ENCODE measurements at places on chromosomes 4 and X.

GRCh38 chr4:121519236-121519838 is 138.5 kb upstream of the QRFPR start:
- no peak for DNase-seq

- DNase-seq = no peak
Measured at GRCh38 chr4:154457471-154457870, 34.1 kb downstream of the DCHS2 start.

- DNase-seq = no peak
Measured at GRCh38 chr4:4792466-4792865, 67.0 kb upstream of the MSX1 start.

- no peak for DNase-seq
Measured at GRCh38 chrX:74514384-74514783, 93.1 kb downstream of the SLC16A2 start.

- DNase-seq = no peak
Measured at GRCh38 chr4:173014113-173014558, 154.5 kb upstream of the GALNT7 start.

DNA sequence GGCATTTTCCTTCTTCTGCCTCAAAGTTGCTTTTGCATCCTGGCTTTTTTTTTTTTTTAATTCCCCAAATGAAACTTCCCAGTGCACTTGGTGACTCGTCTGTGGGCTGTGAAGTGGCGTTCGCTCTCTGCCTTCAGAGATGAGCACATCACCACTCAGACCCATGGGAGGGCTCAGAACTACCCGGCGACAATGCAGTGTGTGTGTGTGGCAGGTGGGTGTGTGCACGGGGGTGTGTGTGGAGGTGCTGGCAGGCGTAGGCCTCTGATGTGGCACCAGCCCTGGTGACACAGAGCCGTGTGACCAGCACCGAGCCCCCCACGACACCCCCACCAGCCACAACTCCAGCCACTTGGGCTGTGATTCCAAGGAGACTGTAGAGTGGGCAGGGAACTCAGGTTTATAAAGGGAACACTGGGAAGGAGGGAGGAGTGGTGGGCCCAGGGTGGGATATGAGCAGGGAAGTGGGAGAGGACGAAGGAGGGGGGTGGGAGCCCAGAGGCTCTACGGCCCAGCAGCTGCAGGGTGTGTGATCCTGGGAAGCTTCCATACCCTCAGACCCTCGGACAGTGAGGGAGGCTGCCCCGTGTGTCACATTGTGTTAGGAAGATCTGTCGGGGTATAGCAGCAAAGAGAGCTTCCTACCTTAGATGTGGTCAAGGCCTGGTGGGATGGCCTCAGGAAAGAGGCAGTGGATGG is 6.0 kb upstream of the WFS1 start:
- DNase-seq = no peak

- DNase-seq = no peak
Measured at GRCh38 chr4:110900213-110900769, 277.4 kb upstream of the PITX2 start.

DNA sequence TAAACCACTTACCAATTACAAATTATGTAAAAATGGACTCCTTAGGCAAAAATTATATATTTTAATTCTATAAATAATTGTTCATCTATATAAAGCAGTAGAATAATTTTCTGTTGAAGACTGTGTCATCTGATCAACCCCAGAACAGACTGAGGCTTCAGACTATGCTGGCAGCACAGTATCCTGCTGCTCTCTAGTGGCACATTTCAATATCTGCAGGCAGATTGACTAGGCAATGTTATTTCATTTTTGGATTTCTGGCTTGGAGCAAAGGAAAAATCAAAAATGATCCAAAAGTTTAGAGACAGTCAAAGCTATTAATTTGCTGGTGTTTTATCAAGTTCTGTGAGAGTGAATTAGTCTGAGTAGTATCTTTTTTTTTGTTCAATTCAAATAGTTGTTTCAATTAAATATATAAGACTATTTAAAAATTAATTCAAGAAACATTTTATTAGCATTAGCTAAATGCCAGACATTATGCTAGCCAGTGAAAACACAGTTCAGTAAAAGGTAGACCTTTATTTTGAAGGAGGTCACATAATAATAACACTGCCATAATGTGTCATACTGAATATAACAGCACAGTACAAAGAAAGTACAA is 21.3 kb upstream of the SULT1E1 start:
- no peak for DNase-seq

- DNase-seq = no peak
Measured at GRCh38 chr4:93791570-93792195, 36.9 kb upstream of the ATOH1 start.

DNA sequence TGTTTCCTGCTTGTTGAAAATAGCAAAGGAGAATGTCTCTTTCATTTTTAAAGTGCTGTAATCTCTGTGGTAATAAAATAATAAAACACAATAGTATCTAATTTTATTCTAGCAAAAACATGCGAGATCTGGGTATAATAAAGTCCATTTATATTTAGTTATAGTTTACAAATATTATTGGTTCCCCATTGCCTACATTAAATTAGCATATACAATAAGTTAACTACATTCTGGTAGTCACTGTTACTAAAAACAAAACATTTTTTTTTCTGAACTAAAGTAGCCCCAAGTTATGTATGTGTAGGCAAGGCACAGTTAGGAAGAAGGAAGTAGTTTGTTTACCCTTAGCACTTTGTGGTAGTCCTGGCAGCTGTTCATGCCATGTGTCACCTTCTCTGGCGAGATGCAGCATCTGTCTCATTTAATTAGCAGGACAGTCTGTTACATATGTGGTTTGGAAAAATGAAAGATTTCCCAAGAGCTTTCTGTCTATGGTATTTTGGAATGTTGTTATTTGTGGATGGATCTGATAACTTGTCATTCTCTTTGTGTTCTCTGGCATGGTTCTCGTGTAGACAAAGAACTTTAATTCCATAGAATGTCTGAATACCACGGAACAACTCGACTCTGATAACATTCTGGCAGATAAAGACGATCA is 231.3 kb upstream of the PITX2 start:
- no peak for DNase-seq

GRCh38 chr4:56859841-56860240 is 38.3 kb upstream of the SPINK2 start:
- no peak for DNase-seq

DNA sequence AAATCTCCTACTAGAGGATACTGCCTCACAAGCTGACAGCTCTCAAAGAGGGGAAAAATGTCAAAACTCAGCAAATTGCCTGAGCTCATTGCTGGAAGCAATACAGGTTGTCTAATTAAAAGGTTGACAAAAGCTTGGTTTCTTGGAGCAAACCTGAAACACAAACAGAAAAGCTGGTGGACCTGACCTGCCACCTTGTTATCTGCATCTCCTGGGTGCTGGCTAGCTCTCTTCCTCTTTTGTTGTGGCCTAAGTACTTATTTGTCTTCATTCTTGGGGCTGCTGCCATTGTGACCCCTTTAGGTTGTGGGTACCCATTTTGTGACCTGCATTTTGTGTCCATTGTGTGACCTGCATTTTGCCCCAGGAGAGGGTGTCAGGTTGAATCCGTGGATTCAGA is 184.5 kb downstream of the KIT start:
- DNase-seq = no peak

DNA sequence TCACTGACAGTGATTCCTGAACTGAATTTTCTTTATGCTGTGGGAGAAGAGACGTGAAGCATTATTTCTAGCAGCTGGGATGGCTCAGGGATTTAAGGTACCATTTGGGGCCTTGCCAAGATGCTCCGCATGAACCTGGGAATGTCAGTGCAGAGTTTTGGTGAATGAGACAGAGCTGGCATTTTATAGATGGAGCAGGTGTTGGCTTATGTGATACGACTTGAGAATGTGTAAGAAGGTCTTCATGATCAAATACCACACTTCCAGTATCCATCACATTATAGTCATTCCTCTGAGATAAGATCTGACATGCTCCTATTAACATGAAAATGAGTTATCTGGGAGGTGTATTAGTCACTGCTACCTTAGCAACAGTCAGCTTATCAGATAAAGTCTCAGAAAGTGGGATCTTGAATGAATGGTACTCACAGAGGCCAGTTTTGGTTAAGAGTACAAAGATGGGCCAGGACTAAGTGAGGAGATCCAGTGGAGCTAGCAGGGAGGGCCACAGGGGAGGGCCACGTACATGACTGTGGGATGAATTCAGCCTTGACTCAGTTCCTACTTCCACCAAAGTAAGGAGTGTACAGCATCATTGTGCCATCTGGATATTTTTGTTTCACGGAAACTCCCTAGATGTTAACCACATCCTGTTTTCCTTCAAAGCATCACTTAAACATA is 116.7 kb downstream of the SPCS3 start:
- DNase-seq = no peak

DNA sequence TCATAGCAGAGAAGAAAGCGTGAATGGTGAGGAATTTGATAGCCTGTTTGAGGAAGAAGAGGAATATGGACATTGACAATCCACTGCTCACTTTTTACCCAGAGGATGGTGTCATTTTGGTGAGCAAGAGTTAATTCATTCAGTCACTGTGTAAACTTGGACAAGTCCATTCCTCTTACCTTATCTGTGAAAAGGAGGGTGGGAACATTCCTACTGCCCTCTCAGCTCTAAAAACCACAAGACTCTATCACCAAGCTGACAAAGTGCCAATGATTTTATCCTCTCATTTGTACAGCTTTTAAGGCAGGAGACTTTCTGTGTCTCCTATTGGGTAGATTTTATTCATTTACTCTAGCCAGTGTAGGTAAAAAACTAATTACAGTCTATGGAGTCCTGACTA is 103.8 kb downstream of the LUZP4 start:
- no peak for DNase-seq

DNA sequence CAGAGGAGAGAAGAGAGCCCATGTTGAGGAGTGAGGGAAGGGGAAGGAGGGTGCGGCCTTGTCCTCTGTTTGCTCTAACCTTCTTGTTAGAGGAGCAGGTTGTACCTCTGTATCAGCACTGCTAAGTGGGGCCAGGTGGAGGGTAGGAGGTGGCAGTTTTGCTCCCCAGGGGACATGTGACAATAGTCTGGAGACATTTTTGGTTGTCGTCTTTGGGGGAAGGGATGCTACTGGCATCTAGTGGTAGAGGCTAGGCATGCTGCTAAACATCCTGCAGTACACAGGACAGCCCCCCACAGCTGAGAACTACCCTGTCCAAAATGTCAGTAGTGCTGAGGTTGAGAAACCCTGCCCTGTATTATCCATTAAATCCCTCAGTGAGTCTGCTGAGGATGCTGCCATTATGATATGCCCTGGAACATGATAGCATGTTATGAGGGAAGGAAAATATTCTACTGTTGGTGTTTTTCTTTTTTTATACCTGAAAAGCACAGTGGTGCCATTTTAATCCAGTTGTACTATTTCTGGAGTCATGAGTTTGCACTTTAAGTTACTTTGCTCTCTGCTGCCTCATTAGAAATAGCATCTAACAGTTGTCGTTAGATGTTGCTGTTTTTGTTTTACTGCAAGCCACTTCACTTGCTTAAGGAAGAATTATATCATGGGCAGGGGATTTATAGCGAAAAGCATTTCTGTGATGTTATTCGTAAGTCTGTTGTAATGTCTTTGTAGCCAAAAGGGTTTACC is 90.6 kb downstream of the LRP2BP start:
- DNase-seq = no peak

- no peak for DNase-seq
Measured at GRCh38 chrX:2710041-2710840, 19.1 kb downstream of the CD99 start.

DNA sequence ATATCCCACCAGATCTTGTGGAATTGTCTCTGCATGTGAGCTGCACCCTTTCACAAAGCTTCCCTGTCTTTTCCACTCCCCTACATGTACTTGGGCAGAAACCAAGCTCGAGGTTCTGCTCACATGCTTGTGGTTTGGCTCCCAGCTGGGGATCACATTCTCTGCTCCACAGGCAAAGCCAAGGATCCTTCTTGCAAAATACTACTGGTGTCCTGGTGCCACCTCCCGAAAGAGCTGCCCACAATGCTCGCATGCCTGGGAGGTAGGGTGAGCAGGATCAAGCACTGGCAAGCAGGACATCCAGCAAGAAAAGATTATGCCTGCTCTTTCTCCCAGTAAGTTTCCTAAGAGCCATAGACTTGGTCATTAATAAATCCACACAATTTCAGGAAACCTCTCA is 45.1 kb upstream of the PPARGC1A start:
- DNase-seq = no peak

GRCh38 chr4:47692691-47693090 is 145.2 kb downstream of the CORIN start:
- no peak for DNase-seq

- DNase-seq = no peak
Measured at GRCh38 chr4:82744284-82744968, 54.2 kb downstream of the SCD5 start.

- DNase-seq = no peak
Measured at GRCh38 chrX:150224676-150225075, 138.4 kb upstream of the MAMLD1 start.

- DNase-seq = no peak
Measured at GRCh38 chrX:48030237-48030636, 23.4 kb downstream of the SPACA5 start.

GRCh38 chr4:10640561-10641201 is 43.9 kb downstream of the CLNK start:
- no peak for DNase-seq

DNA sequence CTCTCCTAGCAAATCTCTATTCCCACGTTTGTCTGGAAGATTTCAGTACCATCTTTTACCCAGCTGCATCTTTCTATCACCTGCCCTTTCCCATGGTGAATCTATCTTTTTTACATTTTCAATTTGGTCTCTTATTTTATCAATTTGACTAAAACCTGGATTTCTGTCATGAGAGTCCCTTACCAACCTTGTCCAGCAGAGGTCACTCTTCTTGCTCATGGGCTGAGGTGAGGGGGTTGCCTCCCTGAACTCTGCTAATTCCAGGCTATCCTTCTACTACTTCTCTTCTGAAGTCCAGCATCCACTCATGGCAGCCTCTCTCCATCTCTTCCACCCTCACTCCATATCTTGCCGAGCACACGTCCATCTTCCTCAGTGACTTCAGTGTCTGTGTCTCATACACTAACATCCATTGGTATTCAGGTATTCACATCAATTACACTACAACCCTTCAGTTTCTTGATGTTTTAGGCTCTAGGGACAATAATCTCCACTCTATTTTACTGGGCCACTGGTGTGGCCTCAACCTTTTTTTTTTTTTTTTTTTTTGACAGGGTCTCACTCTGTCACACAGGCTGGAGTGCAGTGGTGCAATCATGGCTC is 17.8 kb upstream of the ZNF827 start:
- DNase-seq = no peak

- DNase-seq = no peak
Measured at GRCh38 chr4:150582146-150582872, at the start of gene MAB21L2. Gene MAB21L2 (plus strand): TSS chr4:150582151. CDS start chr4:150583030, 879 bp downstream.

DNA sequence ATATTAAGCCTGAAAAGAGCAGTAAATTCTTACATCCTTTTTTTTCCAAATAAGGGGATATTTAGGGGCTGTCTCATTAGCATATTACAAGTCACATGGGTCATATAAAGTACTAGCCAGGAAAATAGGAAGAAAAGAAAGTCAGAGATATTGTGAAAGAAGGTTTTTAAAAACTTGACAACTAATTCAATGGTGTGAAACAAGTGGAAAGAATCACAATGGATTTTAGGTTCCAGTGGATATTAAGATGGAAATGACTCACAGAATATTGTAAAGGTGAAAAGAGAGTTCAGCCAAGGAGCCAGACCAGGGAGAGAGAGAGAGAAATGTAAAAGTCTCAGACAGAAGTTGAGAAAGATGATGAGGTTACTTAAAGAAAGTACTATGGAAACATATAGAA is 297.2 kb downstream of the IQCM start:
- no peak for DNase-seq
